RWPE1 (cell line): ENCODE measurements at places on chromosomes 2 and 18.

DNA sequence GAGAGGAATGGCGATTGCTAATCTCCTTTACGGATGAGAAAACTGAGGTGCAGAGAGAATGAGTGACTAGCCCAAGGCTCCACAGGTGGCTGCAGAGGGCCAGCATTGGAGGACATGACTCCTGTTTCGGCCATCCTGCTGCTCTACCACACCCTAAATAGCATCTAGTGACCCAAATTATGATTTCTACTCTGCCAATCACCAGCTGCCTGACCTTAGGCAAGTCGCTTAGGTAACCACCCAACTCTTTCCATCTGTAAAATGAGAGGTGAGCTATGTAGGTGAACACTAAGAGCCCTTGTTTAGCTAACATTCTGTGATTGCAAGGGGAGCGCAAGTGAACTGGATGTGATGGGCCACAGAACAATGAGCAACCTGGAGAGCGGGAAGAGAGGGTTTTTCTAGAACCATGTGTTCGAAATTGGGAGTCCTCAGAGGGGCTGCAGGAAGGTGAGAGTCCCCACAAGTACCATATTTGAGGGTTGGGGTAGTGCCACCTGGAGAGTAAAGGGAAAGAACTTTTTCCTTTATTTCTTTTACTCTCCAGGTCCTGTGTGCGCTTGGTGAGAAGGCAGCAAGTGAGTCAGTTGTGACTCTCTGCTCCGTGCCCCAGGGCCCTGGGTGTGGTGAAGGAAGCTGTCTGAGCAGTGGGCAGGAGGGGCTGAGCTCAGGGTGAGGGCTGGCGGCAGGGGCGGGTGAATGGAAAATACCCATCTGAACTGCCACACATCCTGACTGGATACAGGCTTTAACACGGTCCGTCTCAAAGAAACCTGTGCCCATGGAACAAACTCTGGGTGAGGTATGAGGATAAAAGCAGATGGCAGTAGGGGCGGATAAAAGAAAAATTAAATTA is 2.4 kb downstream of the CYP27C1 start:
- peak; percentile 95 for DNase-seq

DNA sequence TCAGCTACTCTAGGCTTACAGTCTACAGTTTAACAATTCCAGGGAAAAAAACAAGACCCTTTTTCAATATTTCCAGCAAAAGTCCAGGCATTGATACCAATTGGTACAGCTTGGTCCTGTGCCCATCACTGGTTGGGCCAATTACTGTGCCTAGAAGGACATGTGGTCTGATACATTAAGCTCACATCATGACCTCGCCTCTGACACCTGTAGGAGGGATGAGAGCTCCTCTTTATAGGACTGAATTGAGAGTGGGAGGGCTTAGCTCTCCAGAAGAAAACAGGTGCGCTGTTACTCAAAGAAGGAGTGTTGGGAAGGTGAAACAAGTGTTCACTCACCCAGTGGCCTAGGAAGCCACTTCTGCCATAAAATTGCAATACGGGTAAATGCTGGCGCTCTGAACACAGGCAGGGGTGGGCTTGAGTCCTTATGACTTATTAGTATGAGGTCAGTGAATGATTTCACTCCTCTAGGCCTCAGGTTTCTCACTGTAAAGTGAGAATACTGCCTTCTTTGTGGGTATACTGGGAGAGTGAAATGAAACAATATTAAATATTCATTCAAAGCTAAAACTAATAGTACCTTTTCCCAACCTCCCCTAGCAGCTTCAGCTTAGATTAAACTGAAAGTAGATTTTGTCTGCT is 49.7 kb downstream of the RABL2A start:
- DNase-seq: no peak

GRCh38 chr2:58535182-58535581 is 294.1 kb upstream of the FANCL start:
- DNase-seq: no peak

DNA sequence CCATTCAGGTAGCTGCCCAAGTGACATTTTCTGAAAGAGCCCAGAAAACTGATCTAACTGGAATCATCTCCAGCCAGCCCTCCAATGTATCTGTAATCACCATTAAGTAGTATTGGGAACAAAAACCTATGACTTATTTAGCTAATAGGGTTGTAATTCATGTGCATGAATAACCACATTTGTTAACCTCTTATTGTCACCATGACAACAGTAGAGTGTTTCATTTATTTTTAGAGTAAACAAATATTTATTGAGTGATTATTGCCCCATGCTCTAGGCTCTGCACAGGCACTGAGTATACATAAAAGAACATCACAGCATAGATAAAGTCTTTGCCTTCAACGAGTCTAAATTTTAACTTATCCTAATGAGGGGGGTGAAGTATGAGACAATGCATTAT is 265.4 kb upstream of the UBE2E3 start:
- no peak for DNase-seq

GRCh38 chr2:159713631-159714246 is 1.4 kb downstream of the MARCHF7 start:
- no peak for DNase-seq

- no peak for DNase-seq
These were observed 126.1 kb downstream of the MYCN start for GRCh38 chr2:16066261-16067036.

- DNase-seq: no peak
These were observed 56.4 kb downstream of the EML4 start for GRCh38 chr2:42225573-42225972.

- DNase-seq: no peak
These were observed 22.3 kb downstream of the EML4 start for GRCh38 chr2:42191285-42192009.

- DNase-seq: no peak
These were observed 202.1 kb downstream of the ANKRD30B start for GRCh38 chr18:14949800-14950664.

- DNase-seq: no peak
These were observed 47.3 kb upstream of the MGAT5 start for GRCh38 chr2:134206573-134206972.

DNA sequence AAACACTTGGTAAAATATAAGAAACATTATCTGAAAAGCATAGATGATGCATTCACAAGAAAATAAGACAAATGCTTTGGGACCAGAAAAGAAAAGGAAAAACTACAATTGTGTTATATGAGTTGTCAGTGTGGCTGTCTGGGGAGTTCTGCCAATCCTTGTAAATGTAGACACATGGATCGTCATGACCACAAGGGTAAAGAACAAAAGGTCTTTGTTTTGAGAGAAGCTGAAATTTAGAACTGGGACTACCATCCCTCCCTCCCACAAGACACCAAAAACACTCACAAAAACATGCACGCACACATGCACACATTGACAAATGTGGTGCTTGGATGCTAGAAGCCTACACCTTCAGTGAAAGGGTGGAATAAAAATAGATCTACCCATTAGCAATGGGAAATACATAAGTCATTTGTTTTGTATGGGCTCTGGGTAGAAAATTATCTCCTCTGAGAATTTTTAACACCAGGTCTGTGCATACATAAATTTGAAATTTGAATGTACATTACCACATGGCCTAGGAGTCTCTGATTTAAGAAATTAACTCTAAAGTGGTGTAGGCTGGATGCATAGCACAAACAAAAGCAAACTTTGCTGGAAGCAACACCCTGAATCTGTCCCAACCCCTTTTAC is 266.2 kb upstream of the SLC39A10 start:
- DNase-seq: no peak

DNA sequence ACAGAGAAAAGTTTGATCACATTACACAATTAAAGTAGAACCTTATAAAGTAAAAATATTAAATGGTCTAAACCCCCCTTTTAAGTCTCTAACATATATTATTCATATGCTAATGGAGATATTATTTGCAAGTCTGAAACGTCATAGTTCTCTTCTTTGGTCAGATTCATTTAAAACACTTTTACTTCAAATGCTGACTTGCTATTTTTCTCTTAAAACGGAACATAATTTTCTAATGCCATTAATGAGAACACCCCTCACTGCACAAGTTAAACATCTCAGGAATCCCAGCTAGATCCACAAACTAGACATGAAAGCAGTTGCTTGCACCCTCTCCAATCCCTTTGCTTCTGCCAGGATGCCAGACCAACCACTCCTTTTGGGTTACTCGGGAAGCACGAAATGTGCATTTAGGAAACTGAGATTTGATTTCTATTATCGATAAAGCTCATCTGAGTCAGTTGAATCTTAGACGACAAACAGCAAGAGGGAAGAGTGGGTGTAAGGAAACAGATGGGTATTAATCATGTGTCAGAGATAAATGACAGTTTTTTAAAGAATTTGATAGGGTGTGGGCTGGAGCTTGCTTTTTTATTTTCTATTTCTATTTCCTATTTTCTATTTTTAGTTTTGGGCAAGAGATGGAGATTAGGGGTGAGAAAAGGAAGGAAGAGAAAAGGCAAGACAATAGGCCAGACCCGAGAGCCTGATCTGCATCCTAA is 1.5 kb downstream of the ADD2 start:
- DNase-seq: no peak

GRCh38 chr2:43634604-43635306 is 2.3 kb upstream of the PLEKHH2 start:
- DNase-seq: no peak

DNA sequence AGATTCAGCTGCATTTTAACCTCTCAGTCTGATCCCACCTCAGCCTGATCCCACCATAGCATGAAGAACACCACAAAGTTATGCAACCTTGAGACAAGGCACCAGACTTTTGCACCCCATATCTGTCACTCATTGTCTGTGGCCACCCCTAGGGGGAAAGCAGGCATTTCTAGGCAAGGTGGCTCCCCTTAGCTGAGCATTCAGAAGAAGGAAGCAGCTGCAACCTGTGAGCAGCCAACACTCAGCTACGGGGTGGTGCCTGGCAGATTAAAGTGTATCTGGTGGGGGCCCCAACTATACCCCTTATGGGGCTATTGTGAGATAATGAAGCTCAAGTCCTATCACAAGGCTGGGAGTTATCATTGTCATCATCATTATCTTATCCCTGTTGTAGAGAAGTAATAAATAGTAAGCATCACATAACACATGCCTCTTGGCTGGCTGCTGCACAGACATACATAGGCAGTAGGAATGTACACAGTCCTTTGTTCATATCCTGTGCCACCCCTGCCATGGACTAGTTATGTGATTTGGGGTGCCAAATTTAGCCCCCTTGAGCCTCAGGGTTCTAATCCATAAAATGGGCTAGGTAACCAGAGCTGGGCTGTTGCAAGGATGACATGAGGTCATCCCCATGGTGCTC is 20.6 kb upstream of the TMEM163 start:
- DNase-seq: no peak

DNA sequence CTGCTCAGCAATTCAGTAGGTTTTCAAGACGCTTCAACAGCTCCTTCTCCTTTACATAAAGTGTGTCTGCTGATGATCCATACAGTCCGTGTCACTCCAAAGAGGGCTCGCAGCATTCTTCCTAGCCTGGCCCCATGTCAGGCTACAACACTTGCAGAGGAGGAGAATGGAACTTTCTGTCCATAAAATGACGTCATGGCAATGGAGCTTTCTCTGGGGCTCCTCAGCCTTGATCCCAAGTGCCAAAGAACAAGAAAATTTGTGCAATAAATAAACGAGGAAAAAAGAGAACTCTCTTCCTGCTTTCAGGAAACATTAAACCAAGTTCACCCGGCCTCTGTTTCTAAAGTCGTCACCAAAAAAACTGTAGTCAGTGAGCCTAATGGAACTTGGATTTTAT is 199.5 kb upstream of the MEIS1 start:
- DNase-seq: no peak

- no peak for DNase-seq
These were observed 257.3 kb downstream of the BCL2 start for GRCh38 chr18:63062246-63062645.

DNA sequence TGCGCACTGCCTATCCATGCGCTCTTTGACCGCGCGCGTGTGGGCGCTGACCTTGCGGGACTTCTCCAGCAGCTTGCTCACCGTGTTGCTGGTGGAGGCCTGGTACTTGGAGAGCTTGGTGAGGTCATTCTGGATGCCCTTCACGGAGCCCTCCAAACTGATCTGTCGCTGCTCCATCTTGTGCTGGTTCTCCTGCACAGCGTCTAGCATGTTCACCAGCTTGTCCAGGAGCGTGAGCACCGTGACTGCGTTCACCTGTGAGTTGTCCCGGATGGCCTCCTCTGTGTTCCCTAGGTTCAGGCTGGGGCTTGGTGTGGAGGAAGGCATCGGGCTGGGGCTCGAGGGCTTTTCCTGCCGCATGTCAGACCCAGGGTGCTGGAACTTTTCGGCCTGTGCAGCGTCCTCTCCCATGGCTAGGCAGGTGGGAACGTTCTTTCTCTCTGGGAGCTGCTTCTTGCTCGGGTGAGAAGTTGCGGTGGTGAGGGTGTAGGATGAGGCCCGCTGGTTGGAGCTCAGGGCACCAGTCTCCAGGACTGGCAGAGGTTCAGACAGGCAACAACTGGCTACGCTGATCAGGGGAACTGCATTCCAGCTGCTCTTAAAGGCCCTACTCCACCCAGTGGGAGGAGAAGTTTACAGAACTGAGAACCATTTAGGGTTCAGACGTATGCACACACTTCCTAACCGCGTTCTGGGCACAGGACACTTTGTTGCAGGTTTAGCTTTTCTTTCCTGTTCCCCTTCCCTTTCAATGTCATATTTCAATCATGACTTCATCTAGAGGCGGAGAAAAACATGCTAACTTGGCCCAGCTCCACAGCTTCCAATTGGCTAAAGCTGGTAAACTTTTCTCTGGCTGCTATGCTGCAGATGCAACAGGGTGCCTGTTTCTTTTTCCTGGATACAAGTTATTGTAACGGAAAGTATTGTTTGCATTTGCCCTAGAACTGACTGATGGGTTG is at the start of gene CAVIN2:
Gene CAVIN2, minus strand, starts transcription at position 574 of the 962 bp plus-strand sequence. Its CDS starts 163 bp downstream, at position 411.
- peak; percentile 69 for DNase-seq

GRCh38 chr2:95158891-95159619 is 593 bp downstream of the ZNF514 start:
- peak; percentile 26 for DNase-seq

GRCh38 chr2:63729831-63730230 is 111.9 kb upstream of the UGP2 start:
- DNase-seq: no peak

- DNase-seq: no peak
These were observed 81.0 kb downstream of the NDUFA10 start for GRCh38 chr2:239943991-239944631.

DNA sequence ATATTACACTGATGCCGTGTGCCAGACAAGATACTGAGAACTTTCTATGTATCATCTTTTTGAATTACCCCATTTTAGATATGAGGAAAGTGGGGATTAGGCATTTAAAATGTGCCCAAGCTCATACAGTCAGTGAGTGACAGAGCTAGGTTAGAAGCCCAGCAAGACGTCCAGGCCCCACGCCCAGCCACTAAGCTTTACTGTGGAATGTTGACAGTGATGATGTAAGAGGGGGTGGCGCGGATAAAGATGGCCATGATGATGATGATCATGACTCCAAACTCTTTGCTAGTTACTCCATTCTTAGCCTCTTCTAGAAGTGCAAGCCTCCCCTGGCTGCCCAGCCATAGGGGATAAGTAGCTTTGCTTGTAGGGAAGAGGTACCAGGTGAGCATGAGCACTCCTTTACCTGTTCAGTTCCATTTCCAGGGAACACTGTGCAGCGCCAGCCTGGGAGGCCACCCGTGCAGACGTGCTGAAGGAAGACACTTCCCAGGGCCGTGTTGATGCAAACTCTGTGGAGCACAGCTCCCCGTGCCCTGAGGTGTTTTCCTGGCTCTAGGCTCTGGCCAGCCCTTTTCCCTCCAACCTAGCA is 65.5 kb downstream of the BCL2L11 start:
- no peak for DNase-seq

GRCh38 chr2:138277062-138277461 is 224.5 kb upstream of the SPOPL start:
- DNase-seq: no peak

- no peak for DNase-seq
These were observed 162.2 kb upstream of the BOD1L2 start for GRCh38 chr18:56984731-56985130.
